Uterus (tissue), 4 donors: ENCODE measurements at places on chromosomes 6 and 20. TPM values are rescaled to one million over a fixed set of nuclear protein-coding genes. Genes with fewer than 3 reads are reported as not detected.
A peak's percentile ranks its signal among the peaks of the same experiment; 100 is the strongest.

BMP7 gene
- 0.29 TPM for total RNA-seq

ECT2L gene
- total RNA-seq, result 0.51 TPM

- no peak for DNase-seq
Measured at GRCh38 chr6:53903357-53903756, 108.6 kb downstream of the LRRC1 start.

DNA sequence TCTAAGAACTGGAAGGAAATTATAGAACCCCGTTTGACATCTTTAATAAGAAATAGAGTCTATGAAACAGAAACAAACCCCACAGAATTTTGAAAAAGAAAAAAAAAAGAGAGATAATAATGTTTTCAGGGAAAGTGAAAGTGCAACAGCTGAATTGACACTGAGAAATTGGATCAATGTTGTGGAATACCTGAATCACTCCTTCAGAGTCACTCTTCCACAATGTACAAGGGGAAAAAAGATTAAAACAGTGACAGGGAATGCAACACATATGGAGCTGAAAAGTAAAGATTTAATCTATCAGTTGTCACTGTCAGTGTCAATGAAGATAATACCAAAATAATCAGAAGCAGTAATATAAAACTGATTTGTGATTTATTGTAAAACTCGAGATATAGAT is 520.8 kb upstream of the HS3ST5 start:
- DNase-seq, result no peak

DNA sequence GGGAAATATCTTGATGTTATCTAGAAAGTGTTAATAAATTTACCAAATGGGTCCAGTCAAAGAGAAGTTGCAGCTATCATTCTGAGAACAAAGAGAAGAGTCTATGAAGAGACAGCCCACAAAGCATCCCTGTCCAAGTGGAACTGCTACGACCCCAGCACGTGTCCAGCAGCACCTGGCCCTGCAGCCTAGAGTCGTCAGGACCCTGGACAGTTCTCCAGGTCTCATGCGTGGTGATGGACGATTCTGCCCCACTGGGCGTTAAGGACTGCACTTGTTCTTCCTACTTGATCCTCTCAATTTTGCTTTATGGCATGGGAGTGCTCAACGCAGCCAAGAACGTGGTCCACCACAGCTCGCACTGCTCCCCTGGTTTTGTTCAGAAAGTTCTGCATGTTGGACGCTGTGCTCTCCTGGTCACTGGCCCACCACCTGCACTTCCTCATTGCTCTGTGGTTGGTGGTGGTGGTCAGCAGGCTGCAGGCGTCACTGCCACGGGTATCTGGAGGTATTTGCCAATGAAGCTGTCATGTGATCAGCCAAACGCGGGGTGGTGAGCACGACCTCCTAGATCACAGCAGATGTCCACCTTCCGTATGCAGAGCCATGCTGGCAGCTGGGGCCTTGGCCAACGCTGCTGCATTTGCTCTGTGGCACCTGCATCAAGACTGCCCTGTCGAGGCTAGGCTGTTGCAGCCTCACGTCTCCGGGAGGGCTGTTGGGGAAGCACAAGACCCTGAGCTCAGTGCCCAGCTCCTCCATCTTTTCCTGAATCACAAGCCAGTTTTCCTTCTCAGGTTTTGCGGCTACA is 356.4 kb downstream of the CDH4 start:
- DNase-seq, result no peak

DNA sequence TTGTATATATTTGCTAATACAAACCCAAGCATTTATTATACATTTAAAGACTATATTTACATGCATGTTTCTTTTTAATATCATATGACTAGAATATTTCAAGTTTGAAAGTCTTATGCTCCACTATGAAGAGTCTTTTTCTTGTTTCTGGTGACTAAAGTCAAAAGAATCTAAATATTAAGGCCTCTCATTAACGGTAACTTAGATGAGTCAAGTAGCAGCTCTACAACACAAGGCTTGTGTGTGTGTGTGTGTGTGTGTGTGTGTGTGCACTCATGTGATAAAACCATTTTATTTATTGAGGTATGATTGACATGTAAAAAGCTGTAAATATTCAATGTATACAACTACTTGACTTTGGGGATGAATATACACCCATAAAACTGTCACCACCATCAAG is 275.6 kb downstream of the TFAP2B start:
- DNase-seq, result no peak

- no peak for DNase-seq
Measured at GRCh38 chr6:148790817-148791216, 44.0 kb downstream of the UST start.

GRCh38 chr6:73003302-73003701 is 222.0 kb downstream of the KHDC1L start:
- DNase-seq, result no peak

CHRNA4 gene
- not detected for total RNA-seq

OR14J1 gene
- not detected for total RNA-seq

BMP2 gene
- 17.0 TPM for total RNA-seq

DNA sequence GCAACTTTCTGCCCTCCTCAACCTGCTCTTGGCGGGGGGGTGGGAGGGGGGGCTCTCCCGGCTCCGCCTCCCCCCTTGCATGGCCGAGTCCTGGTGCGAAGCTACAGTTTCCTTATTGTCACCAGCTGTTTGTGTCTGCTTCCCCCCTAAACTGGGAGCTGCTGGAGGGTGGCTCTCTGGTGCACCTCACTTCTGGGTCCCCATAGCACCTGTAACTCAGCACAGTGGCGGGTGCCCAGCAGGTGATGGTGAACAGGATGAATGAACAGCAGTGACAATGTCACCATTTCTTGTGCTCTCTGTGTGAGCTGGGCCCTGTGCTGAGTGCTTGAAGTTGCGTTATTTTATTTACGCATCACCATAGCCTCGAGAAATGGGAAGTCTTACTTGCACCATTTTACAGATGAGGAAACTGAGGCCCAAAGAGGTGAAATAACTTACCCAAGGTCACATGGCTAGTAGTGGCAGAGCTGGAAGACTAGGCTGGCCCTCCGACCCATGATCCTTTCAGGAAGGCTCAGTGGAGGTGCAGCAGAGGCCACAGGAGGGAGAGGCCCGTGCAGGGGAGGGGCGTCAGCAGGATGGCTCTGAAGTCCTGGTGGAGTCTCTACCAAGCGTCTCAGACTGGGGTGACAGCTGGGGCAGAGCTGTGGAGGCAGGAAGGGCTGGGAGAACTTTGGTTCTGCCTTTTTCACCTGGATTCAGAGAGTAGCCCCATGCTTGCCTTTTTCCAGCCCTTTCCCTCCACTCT is 41.8 kb downstream of the SRC start:
- no peak for DNase-seq

PROCR gene
- total RNA-seq, result 64.7 TPM

DNA sequence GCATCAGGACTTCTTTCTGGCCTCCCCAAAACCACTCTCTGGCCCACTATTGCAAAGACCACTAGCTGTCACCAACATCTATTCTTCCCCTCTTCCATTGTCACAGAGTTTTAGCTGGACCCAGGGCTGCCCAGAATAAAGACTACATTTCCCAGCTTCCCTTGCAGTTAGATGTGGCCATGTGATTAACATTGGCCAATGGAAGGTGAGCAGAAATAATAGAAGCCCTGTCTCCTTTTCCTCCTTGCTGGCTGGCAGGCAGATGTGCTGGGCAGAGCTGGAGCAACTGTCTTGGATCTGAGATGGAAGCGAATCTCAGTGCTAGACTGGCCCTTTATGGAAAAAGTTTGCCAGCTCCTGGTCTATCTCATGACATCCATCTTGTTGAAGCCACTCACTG is 97.0 kb downstream of the KCNB1 start:
- DNase-seq, result no peak

SOX12 gene
- total RNA-seq, result 2.4 TPM

- no peak for DNase-seq
Measured at GRCh38 chr20:55253781-55254180, 751.5 kb downstream of the CBLN4 start.

- no peak for DNase-seq
Measured at GRCh38 chr6:44021589-44022295, 105.5 kb downstream of the MRPL14 start.

- DNase-seq, result peak; percentile 63
Measured at GRCh38 chr6:33207552-33208090, 679 bp upstream of the RING1 start.

GRCh38 chr20:21498635-21499034 is 15.2 kb downstream of the NKX2-2 start:
- DNase-seq, result no peak

- DNase-seq, result no peak
Measured at GRCh38 chr20:9792674-9793073, 46.2 kb downstream of the PAK5 start.

DNA sequence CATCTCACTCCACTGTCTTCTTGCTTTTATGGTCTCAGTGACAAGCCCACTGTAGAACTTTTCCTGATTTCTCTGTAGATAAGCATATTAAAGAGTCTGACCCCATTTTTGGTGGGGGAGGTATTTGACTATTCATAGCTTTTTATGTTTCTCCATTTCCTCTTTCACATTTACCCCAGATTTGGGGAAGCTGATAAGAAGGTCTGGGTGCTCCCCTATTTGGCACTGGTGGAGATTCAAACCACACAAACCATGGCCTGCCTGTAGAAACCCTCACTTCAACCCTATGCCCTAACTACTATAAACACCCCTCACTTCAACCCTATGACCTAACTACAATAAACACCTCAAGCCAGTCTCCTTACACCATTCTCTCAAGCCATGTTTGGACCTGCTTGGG is 196.2 kb upstream of the SYNDIG1 start:
- no peak for DNase-seq

ANGPT4 gene
- 2.0 TPM for total RNA-seq

DNA sequence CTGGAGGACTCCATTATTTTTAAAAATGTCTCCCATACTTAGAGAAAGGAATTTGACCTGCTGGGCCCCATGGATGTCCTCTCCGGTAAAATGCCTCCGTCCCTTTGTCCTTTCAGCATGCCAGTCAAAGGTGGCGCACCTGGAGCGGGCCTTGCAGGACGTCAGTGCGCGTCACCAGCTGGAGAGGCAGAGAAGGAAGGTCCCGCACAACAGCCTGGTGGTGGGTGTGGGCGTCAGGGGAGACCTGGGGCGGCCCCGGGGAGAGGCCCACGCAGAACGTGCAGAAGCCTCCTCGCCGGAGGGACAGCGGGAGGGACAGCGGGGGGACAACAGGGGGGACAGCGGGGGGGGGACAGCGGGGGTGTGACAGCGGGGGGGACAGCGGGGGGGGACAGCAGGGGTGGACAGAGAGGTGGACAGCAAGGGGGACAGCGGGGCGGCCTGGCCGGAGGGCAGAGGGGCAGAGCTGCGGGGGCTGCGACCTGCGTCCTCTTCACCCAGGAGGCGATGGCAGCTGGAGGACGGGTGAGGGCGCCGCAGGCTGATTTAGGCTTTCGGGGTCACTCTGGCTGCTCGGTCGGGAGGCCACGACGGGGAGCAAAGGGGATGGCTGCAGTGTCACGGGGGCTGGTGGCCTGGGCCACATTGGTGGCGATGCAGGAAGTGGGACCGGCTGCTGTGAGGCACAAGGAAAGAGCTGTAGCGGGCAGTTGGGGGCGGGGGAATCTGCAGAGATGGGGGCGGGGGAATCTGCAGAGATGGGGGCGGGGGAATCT is 859 bp upstream of the KIF25 start:
- no peak for DNase-seq

- no peak for DNase-seq
Measured at GRCh38 chr6:20948556-20948955, 414.3 kb downstream of the CDKAL1 start.

GRCh38 chr6:157244175-157244574 is 79.1 kb downstream of the TMEM242 start:
- no peak for DNase-seq

- DNase-seq, result no peak
Measured at GRCh38 chr6:85347812-85348211, 102.1 kb upstream of the NT5E start.

DNA sequence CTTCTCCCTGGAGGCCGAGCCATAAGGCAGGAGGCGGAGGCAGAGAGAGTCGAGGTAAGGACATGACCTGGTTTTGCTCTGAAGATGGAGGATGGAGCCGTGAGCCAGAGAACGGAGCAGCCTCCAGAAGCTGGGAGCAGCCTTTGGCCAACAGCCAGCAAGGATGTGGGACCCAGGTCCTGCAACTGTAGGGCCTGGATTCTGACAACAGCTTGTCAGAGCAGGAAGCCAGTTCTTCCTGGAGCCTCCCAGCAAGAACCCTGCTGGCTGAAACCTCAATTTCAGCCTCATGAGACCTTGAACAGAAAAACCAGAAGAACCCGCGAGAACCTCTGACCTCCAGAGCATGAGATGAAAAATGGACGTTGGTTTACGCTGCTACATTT is 13.4 kb upstream of the MRGBP start:
- DNase-seq, result no peak

C20orf202 gene
- total RNA-seq, result 0.73 TPM

- no peak for DNase-seq
Measured at GRCh38 chr6:54094786-54095185, 16.5 kb upstream of the MLIP start.

DNA sequence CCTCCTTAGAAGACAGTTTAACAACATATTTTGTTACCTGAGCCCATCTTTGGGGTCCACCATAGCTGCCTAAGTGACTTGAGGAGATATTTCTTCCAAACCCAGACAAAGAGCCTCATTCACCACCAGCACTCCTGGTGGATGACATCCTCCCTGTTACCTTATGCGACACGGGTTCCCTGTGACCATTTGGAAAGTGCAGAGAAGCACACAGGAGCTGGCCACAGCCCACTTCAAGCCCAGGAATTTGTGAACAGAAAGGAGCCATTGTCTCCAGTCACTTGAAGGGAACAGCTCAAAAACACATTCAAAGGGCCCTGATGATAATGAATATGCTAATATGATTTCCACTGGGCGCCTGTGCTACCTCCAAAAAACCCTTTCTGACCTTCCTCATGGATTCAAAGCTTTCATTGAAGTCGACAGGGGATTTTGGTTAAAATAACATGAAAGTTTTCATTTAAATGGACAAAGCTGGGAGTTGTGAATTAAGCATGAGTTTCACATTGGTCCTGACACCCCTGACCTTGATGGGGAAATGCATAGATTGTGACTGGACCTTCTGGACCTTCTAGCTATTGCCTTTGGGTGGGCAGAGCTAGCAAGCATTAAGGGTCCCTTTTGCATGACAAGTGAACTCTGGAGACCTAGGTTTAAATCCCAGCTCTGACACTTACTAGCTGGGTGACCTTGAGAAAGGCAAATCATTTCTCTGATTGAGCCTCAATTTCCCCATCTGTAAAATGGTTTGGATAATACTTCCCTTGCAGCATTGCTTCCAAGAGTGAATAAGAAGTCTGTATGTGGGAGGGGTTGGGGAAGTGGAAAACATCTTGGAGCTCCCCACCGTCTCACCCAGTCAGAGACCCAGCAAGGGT is 83.3 kb upstream of the SIRPA start:
- DNase-seq, result no peak

DNA sequence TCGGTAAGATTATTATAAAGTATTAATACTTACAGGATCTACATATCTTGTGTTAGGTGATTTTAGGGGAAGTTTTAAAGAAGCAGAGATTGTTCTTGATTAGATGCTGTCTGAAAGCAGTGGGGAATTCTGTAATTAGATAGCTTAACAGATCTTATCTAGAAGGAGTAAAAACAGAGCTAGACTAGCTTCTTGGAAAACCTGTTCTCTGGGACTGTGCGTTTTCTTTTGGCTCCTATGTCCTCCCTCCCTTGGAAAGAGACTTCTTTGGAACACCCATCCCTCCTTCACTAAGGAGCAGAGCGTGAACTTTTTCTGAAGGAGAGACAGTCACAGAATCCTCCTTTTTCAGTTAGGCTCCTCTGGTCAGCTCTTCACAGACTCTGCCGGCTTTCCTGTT is 83.5 kb upstream of the ZNF184 start:
- DNase-seq, result no peak
